Activated CD4-positive, alpha-beta T cell treated with anti-CD3 and anti-CD28 coated beads, Interleukin-2, Interleukin-6, amounts not matched to agents 100 ng/mL and 50 ng/mL, durations not matched to agents 16 hours and 8 hours (primary cell): ENCODE measurements at places on chromosomes 7 and 10.

DNA sequence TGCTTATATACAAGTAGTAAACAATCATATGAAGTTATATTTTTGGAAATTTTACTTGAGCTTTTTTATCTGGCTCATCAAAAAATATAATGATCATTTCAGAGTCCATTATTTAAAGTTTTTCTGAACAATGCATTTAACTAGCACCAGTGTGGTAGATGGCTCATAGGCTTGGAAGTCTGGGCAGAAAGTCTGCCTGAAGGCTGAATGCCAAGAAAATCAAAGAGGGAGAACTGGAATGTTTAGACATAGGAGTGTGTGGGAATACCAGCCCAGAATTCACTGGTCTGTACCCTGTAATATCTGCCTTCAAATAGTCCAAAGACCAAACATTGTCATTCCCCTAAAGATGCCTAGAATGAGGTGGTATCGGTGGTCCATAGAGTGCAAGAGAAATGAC, 40.3 kb upstream of the ANK3 start:
- DNase-seq, result no peak

- no peak for DNase-seq
These were observed 53.6 kb upstream of the ELN start for GRCh38 chr7:73974101-73974947.

DNA sequence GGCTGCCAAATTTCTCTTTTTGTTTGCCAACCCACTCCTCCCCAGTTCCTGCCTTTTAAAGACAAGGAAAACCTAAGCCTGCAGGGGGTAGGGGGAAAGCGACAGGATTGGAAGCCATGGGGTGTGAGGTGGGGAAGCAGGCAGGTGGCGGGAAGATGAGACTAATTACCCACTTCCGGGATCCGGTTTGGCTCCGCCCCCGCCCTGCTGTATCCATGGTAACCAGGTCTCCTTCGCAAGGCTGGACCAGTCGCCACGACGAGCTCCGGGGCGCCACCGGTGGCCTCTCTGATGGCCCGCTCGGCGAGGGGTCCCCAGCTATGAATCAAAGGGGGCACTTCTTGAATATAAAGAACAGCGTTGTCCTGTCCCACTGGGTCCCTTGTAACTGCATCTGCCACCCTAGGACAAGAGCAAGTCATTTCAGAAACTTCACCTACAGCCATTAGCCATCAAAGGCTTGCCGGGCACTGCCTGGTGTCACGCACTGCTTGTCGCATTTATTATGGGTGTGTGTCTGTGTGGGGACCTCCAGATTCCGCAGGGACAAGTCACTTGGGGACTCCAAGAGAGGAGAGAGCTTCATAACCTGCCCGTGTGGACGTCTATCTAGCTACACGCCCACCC, 55.4 kb upstream of the LMTK2 start:
- DNase-seq, result peak; percentile 56

- DNase-seq, result no peak
These were observed 341.7 kb upstream of the BMPER start for GRCh38 chr7:33563651-33564050.

GRCh38 chr7:50262916-50263690, 41.4 kb upstream of the IKZF1 start:
- peak; percentile 86 for DNase-seq

GRCh38 chr7:38798552-38799267, 110.3 kb downstream of the VPS41 start:
- no peak for DNase-seq

DNA sequence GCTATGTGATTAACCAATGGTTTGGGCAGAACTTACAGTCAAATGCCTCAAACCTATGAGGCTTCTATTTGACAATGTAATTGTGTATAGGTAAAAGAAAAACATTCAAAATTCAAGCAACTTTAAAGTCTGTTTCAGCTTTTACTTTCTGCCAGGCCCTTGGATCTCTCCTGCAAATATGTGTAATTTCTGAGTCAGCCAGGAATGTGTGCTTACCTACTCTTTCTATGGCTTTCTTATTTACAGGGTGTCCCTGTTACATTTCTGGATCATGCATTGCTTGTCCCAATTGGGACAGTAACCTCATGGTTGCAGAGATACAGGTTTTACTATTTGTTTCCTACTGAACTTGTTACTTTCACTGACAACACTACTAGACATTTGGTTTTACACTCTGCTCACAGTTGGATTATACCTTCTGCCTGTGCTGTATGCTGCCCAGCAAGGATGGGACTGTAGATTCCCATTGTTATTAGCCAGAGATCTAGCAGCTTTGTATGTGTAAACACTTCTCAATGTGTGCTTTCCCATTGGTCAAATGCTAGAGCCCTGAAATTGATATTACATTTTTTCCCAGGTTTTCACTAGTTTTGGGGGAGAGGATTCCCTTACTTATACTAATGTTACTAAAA, 355.3 kb downstream of the ARL4A start:
- no peak for DNase-seq
